ENCODE measurements at places on chromosomes 1 and 21.

GRCh38 chr1:242673652-242674051 is 149.2 kb upstream of the PLD5 start:
- DNase-seq = no peak

GRCh38 chr1:107142140-107142542 is 1.3 kb downstream of the NTNG1 start:
- no peak for DNase-seq

GRCh38 chr21:16912075-16912474 is 600.8 kb upstream of the CXADR start:
- no peak for DNase-seq

- no peak for DNase-seq
These were observed 4.9 kb upstream of the KCNJ10 start for GRCh38 chr1:160074865-160075264.

- no peak for DNase-seq
These were observed 143.9 kb downstream of the HS2ST1 start for GRCh38 chr1:87058343-87058649.

GRCh38 chr1:47627471-47628370 is 189.9 kb downstream of the FOXD2 start:
- DNase-seq = no peak

DNA sequence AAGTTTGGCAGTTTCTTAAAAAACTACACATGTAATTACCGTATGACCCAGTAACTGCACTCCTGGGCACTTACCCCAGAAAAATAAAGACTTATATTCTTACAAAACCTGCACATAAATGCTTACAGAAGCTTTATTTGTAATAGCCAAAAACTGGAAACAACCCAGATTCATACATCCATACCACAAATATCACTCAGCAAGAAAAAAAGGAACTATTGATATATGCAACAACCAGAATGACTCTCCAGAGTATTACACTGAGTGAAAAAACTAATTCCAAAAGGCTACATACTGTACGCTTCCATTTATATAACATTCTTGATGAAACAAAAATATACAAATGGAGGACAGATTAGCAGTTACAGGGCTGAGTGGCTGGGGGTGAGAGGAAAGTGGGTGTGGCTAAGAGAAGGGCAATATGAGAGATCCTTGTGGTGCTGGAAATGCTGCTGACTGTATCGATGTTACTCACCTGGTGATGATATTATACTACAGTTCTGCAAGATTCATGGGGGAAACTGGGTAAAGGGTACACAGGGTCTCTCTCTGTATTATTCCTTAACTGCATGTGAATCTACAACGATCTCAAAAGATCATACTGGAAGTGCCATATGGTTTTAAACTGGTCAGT is 96.0 kb upstream of the GNG4 start:
- DNase-seq = no peak

GRCh38 chr1:197284966-197285365 is 16.9 kb downstream of the CRB1 start:
- DNase-seq = no peak

DNA sequence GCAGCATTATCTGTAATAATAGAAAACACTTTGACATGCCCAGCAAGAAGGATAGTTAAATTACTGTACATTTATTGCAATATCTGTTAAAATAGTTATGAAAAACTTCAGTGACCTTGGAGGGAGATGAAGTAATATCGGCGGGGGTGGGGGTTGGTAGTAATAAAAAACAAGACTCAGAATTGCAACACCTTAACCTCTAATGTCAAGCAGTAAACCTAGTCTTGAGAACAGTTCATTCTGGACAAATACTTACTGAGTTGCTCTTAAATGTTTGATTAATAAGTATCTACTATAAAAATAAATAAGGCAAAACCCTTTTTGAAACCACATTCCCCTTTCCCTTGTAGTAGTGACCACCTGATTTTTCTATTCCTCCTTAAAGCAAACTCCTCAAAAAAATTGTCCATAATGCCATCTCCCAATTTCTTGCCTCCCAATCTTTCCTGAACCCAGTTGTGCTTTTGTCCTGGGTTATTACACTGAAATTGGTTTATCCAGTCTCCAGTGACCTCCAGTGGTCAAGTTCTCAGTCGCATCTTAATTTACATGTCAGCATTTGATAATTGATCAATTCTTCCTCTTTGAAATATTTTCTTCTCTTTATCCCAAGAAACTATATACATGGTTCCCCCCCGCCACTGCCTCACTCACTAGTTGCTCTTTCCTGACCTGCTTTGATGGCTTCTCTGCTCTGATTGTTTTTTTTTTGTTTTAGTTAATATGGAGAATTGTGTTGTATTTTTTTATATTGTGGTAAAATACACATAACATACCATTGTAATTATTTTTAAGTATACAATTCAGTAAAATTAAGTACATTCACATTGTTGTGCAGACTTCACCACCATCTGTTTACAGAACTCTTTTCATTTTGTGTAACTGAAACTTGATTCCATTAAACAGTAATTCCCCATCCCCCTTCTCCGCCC is 36.8 kb downstream of the RAP1A start:
- no peak for DNase-seq

- no peak for DNase-seq
These were observed 47.2 kb upstream of the PRMT6 start for GRCh38 chr1:107009281-107009680.

DNA sequence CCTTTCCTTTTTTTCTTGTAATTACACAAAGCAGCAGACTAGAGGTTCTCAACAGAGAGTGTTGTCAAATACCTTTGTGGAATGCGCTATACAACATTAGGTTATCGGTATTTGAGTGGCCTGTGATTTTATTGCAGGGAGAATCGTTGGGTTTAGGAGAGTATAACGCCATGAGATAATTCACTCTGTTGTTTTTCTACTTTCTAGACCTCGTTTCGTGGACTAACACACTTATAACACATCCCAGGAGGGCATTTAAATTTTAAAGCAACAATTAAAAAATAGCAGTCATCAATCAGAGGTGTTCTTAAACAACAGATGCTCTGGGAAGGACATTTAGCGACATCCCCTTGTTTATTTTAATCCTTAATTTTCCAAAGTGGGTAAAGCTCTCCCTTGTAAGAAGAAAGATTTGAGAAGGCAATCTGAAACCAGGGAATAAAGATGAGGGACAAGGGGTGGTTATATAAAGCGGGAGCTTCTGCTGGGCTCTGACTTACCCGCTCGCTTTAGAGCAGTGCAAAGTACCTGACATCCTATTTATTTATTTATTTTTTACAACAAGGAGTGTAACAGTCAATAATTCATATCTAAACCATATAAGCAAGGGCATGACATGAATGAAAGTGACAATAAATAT is 4.9 kb downstream of the PBX1 start:
- DNase-seq = no peak

DNA sequence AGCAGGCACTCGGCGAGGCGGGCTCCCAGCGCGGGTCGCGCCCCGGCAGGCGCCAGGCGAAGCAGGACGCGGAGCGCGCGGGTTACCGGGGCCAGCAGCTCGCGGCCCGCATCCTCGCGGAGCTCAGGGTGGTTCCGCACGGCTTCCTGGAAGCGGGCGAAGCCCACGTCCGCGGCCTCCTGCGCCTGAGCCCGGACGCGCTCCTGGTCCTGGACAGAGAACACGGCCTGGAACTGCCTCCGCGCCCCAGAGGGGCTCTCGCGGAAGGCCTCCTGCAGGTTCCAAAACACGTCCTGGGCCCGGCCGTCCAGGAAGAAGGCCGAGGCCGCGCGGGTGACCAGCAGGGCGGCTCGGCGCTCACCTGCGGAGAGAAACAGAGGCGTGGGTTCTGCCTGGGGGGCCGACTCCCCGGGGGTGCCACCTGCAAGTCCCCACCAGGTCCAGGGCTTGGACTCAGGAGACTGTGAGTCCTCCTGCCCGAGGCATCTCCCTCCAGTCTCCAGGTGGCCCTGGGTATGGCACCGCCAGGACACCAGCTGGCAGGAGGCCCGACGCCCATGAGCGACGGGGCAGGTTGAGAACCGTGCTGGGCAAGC is 11.4 kb downstream of the TTC34 start:
- DNase-seq = no peak

DNA sequence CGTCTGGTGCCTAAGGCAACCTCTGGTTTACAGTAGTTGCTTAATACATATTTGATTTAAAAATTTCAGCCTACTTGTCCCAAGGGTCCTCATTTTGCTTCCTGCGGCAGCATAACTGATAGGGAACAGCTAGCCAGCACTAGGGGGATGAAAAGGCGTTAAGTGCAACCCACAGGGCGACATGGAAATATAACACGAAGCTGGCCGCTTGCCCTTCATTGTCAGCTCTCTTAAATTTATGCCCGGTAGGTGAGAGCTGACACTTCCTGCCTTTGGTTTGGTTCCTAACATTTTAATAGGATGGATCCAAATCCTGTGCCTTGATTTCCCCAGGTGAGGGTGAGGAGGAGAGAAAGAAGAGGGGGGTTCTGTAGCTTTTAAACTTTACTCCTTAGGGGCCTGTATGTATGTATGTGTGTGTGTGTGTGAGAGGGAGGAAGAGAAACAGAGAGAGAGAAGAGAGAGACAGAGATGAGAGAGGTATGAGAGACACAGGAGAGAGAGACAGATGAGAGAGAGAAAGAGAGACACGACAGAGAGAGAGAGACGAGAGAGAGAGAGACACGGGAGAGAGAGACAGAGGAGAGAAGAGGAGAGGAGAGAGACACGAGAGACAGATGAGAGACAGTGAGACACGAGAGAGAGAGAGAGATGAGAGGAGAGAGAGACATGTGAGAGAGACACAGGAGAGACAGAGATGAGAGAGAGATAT is 938 bp upstream of the ACTN2 start:
- DNase-seq = no peak

- no peak for DNase-seq
These were observed 114.4 kb upstream of the SLC45A1 start for GRCh38 chr1:8203551-8203950.

DNA sequence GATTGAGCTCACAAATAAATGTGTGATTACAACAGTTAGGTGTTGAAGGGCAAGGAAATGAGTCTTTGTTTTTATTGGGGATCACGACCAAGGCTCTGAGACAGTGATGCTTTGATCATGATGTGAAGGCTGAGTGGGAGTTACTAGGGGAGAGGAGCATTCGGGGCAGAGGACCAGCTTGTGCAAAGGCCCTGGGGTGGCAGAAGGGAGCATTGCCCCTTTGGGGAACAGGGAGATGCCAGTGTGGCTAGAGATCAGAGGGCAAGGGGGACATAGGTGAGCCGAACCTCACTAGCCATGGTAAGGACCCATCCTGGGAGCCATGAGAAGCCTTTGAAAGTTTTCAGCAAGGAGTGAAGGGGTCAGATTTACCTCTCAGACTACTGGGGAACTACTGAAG is 31.1 kb downstream of the TNFRSF8 start:
- no peak for DNase-seq

DNA sequence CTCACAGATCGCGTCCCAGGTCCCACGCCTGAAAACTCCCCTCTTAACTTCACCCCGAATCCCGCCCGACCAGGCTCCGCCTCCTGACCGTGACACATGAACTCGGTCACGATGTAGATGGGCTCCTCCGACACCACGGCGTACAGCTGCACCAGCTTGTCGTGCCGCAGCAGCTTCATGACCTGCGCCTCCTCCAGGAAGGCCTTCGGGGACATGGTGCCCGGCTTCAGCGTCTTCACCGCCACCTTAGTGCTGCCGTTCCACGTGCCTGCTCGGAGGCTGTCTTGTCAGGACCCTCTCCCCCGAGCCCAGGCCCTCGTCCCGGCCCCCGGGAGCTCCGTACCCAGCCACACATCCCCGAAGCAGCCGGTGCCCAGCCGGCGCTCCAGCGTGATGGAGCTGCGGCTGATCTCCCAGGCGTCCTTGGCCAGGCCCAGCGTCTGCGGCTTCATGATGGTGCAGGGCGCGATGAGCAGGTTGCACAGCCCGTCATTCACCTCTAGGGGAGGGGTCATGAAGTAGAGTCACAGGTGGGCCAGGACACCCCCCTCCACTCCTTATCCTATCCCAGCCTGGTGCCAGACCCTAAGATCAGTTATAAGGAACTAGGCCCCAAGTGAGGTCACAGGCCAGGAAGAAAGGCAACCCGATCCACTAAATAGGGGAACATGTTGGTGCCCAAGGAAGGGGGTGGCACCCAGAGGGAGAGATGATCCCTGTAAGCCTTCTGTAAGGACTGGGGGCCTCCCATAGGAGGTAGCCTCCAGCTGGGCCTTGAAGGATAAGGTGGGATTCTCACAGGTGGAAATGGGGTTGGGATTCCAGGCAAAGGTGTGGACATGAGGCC is 11.6 kb upstream of the AHDC1 start:
- no peak for DNase-seq

DNA sequence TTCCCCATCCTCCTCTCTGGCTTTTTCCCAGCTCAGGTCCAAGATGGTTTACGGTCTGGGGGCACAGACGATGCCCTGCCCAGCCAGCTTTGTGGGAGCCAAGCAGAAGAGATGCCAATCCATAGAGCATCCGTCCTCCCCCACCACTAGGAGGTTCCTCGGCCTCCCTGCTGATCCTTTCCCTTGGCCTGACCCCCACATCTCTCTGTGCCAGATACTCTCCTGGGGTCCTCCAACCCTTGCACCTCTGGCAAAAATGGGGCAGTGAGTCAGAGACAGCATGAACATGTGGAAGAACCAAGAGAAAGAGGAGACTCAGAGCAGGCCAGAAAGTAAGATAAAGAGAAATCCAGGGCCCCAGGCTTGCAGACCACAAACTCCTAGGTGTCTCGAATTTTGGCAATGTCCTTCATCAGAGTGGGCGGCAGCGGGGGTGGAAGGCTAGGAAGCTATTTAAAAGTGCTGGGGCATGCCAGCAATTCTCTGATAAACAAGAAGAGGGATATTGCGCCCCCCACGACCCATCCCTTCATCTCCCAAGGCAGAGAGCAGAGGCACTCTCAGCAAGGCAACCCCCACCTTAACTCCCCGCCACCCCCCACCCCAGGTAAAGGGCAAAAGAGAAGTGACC is 11.4 kb downstream of the BLACAT1 start:
- DNase-seq = no peak

DNA sequence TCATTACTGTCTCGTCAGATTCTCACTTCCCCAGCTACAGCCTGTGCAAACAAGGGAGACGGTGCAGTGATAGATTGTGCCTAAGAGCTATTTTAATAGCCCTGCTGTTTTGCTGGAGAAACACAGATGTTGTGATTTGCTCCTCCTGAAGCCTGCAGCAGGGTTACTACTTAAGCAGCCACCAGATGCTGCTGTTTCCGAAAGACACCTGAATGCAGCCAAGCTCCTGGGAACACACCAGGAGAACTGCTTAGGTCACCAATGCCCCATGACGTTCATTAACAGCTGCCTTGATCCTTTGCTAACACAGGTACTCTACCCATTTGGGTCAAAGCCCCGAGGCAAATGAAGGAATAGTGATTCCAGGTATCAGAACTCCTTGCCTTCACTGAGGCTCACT is 411.8 kb upstream of the DAB1 start:
- DNase-seq = no peak

- DNase-seq = no peak
These were observed 58.0 kb downstream of the OLFM3 start for GRCh38 chr1:101938681-101939080.

DNA sequence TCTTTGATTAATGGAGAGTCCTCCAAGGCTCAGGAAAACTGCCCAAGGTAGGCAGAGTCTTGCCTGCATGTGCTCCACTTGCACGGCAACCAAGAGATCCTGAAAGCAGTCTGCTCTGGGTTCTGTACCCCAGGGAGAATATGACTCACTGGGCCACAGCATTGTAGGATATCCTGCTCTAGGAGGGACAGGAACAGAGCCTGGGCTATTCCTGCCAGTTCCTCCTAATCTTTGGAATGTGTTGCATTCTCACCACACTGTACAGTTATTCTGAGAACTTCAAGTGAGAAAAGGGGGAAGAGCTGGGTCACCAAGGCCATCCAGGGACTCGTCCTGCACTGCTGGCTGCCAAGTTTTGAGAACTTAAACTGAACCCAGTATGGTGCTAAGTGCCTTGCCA is 278.5 kb downstream of the MATN1 start:
- no peak for DNase-seq

GRCh38 chr1:2545754-2546514 is 10.2 kb upstream of the TNFRSF14 start:
- peak; percentile 90 for DNase-seq

All from stimulated activated naive CD8-positive, alpha-beta T cell treated with anti-CD3 and anti-CD28 coated beads, Interleukin-15, Interleukin-2, amounts not matched to agents 100 U/mL and 50 U/mL, for 24 hours (primary cell).